ENCODE measurements at places on chromosomes 4 and X.

DNA sequence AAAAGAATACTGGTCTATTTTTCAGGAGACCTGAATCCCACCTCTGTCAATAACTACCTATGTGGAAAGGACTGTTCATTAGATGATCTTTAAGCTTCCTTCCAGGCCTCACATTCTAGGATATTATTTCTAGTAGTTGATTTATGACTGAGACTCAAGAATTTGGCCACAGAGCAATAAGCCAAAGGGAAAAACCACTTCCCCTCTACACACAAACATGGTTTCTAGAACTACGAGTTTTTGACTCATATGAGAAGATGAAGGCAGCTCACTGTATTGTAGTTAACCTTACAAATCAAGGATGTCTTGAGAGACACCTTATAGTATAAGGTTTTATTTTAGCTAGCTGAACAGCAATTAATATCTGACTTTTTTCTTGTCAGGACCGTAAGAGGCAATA lies 36.9 kb upstream of the GDPD2 start:
- no peak for DNase-seq

- no peak for DNase-seq
Observed at GRCh38 chr4:170741856-170742255, 652.1 kb upstream of the AADAT start.

GRCh38 chrX:7219153-7219705 lies 71.3 kb upstream of the PUDP start:
- no peak for DNase-seq

GRCh38 chrX:138723301-138723700 lies 11.8 kb upstream of the FGF13 start:
- no peak for DNase-seq

GRCh38 chr4:20443015-20443805 lies 191.5 kb downstream of the SLIT2 start:
- no peak for DNase-seq

- DNase-seq, result no peak
Observed at GRCh38 chrX:78946178-78946931, 1.2 kb downstream of the P2RY10 start.

DNA sequence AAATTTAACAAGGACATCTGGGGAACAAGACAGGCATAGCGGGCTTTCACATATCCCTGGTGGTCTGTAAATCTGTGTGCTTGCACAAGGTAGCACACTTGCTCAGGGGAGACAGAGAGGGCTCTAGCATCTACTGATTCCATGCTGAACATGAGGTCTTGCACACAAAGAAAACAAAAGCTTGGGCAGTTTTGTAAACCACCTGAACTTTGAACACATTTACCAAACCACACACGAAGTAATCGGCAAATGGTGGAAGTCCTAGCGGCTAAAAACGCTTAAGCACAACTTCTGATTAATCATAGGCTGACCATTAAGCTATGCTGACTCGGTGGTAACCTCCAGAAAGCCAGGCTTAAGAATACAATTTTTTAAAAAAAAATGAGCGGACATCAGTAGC lies 52.8 kb downstream of the AKAP4 start:
- no peak for DNase-seq

DNA sequence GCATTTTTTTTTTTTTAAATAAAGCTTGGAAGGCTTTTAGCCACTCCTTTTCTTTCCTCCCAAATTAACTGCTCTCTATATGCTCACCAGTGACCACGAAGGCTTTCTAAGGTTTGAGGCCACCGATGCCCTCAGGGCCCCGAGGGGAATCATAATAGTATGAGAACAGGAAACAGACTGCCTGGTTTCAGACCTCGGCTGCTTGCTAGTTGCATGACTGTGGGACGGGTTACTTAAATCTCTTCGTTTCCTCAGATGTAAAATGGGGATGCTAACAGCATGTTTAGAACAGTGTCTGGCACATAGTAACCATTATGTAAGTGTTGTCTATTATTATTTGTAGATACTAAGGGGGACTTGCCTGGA lies 3.6 kb downstream of the LINC00632 start:
- DNase-seq, result no peak

- no peak for DNase-seq
Observed at GRCh38 chrX:65576160-65576559, 41.6 kb upstream of the LAS1L start.

GRCh38 chrX:139708067-139708466 lies at the start of gene MCF2:
Gene MCF2 (minus strand): TSS chrX:139708167. CDS start chrX:139651744, 56,423 bp downstream.
- no peak for DNase-seq

DNA sequence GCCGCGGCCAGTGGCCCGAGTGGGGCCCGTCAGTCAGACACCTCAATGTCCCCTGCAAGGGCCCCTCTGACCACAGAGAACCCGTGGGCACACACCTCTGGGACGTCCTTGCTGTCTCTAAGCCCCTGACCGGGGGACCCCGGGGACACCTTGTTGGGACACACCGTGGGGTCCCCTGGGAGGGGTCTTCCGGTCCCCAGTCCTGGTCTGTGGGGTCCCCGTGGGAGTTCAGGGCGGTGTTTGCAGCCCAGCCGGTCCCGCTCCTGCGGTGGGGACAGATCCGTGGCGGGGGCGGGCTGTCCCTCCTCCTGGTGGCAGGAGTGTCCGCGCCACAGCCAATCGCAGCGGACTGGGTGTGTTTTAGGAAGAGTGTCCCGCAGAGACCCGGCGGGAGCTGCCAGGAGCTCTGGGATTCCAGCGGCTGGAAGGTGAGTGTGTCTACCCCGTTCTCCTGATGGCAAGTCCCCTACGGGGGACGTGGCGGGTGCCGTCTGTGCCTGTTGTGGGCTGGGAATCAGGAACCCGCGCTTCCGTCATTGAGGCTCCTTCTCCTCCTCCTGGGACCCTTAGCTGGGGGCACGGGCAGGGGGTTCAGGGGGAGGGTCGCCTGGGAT lies 5.1 kb upstream of the PLCXD1 start:
- no peak for DNase-seq

DNA sequence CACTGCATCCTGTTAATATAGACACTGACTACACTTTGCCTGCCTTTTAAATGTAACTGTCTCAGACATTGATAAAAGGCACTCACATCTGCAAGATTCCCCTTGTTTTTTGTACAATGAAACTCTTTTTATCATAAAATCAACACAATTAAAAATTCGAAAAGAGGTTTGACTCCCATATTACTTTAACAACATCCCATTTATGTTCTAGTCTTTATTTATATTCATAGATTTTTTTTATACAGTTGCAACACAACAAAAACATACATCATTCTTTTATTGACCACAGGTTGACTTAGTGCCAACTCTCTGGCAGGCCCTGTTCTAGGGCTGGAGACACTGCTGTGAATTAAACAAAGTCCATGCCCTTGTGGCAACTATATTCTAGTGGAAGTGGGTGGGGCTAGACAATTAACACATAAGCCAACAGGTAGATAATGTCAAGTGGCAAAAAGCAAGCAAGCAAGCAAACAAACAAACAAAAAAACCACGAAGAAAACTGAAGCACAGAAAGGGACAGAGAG lies 36.8 kb downstream of the ANK2 start:
- DNase-seq, result no peak

GRCh38 chr4:55707507-55707906 lies 71.4 kb upstream of the NMU start:
- no peak for DNase-seq

GRCh38 chrX:152632445-152633097 lies 5.1 kb upstream of the GABRQ start:
- DNase-seq, result no peak

DNA sequence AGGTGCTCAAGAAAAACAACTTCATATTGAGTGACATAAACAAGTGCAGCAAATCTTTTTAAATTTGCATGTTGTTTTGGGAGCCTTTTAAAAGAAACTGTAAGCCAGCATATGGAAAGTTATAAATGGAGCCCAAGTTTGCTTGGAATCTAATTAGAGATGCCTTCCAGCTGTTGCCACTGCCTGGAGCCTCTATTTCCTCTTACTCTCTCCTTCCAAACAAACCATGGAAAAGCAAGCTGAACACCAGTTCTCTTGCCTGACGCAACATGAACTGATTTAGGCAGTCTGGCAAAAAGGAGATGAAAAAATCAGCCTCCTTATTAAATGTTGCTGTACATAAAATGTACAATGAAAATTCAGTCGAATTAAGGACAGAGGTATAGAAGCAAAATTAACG lies 21.5 kb downstream of the ARSJ start:
- DNase-seq, result no peak

DNA sequence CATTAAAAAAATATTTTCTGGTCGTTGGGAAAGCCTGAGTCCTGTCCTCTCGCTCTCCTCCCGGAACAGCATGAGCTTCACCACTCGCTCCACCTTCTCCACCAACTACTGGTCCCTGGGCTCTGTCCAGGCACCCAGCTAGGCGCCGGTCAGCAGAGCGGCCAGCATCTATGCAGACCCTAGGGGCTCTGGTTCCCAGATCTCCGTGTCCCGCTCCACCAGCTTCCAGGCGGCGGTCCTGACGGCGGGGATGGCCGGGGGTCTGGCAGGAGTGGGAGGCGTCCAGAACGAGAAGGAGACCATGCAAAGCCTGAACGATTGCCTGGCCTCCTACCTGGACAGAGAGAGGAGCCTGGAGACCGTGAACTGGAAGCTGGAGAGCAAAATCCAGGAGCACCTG lies 807.2 kb upstream of the NDST4 start:
- DNase-seq, result no peak

DNA sequence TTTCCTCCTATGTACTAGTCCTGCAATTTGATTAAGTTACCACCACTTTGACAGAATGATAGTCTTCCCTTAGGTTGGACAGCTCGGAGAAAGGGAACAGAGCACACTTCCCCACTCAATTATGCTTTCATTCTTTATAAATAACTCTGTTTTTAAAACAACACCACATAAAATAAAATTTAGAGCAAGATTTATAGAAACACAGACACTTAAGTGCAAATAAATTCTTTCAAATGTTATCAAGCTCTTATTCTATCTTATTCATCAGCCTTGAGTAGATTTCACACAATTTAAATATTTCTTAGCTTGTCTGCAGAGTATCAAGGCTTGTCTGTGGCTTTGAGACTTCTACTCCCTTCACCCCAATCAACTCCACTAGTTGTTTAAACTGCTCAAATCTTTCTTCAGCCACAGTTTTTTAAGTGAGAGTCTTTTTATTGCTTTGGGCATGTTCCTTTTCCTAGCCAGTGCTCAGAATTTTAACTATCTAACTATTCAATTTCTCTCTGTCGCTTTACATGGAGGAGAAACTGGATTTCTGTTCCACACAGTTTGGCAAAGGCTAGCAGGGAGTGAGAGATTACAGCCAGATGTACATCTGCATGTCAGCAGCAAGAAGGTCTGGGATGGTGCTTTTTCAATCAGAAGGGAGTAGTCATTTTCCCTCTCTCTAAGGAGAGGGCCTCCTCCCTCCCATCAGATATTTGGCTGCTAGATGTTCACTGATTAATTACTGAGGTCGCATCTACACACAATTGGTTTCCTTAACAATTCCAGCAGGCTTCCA lies 53.1 kb upstream of the PLAC1 start:
- DNase-seq, result no peak

DNA sequence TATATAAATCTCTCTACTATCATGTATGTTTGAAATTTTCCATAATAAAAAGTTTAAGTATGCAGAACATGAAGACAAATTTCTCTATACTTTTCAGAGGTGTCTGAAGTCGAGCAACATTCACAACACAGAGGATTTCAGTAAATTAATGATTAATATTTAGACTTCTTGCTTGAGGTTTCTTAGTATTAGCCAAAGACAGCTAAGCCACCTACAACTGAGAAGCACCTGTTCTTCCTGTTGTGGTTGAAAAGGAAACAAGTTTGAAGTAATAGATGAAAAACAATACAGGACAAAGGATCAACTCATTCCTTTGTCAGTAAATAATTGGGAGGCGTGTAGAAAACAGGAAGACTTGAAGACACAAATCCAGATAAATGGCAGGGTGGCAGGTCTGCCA lies 21.1 kb downstream of the SCML1 start:
- DNase-seq, result no peak

GRCh38 chr4:72118017-72118416 lies 86.2 kb downstream of the NPFFR2 start:
- DNase-seq, result no peak

DNA sequence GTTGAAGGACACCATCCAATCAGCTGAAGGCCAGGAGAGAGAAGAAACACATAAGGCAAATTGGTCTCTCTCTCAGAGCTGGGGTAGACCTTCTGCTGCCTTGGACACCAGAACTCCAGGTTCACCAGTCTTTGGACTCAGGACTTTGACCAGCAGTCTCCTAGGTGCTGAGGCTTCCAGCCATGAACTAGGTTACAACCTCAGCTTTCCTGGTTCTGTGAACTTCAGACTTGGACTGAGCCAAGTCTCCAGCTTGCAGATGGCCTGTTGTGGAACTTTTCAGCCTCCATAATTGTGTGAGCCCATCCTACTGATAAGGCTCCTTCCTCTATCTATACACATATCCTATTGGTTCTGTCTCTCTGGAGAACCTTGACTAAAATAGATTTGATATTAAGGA lies 20.6 kb upstream of the BBS12 start:
- DNase-seq, result no peak

GRCh38 chr4:1093391-1094335 lies 19.7 kb downstream of the RNF212 start:
- no peak for DNase-seq

DNA sequence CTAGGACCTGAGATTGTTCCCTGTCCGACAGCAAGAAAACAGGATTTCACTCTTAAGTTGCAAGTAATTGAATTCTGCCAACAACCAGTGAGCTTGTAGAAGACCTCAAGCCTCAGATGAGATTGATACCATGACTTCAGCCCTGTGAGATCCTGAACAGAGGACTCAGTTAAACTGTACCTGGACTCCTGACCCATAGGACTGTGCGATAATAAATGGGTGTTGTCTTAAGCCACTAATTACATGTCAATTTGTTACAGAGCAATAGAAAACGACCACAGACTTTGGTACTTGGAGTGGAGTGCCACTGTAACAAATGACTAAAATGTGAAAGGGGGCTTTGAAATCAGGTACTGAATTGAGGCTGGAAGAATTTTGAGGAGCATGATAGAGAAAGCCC lies 12.0 kb downstream of the PBDC1 start:
- no peak for DNase-seq

DNA sequence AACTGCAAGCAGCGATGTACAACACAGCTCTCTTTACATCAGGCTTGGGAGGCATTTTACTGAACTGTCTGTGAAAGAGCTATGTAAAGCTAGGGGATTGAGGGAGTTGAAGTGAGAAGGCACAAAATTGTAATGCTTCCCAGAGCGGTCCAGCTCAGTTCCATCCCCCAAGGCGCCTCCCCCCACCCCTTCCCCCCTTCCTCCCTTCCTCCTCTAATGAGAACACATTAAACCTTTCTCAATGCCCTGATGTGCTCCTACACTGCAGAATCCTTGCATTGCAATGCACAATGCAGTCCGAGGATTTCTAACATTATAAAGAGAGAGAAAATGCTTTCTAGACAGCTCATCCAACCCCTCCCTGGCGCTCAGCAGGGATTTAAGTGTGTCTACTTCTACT lies 73.9 kb downstream of the CXXC4 start:
- no peak for DNase-seq

GRCh38 chr4:100117750-100118149 lies 72.5 kb downstream of the DDIT4L start:
- DNase-seq, result no peak
